Foreskin fibroblast (primary cell): ENCODE measurements at places on chromosomes 11 and 22.

GRCh38 chr11:69662021-69662698, 13.0 kb downstream of the LTO1 start:
- no peak for DNase-seq

- DNase-seq: peak; percentile 39
Observed at GRCh38 chr11:29293825-29294224, 723.0 kb downstream of the KCNA4 start.

GRCh38 chr11:35909511-35910265, 34.2 kb upstream of the LDLRAD3 start:
- DNase-seq: no peak

DNA sequence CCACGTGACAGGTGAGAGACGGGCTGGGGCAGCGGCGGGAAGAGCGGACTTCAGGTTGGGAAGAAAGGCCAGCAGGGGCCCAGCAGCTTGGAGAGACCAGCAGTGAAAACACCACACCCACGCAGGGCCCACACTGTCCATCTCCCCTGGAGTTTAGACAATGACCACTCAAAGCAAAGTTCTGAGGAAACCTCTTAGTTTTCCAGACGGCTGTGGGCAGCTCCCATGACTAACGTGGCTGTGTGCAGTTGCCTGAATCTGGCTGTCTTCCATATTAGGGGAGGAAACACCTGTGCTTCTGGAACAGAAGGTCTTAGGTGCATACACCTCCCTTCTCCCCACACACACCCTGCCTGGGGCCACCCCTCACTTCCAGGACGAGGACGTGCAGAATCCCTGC, 70.6 kb upstream of the TTLL12 start:
- DNase-seq: no peak

DNA sequence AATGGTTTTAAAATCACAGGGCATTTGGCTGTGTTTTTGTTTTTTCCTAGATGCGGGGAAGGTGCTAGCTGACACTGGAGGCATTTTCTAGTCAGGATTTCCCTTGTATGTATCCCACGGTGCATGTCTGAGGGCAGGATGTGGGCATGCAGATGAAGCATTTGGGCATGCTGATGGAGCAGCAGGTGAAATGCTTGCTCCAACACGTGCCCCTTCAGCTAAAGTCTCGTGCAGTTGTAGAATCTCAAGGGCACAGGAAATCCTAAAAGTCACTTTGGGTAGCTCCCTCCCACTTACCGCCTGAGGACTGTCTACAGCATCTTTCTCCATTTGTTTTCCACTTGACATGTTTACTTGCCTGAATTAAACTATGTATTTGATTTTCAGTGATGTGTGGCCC, 429.4 kb upstream of the B3GAT1 start:
- DNase-seq: no peak

- no peak for DNase-seq
Observed at GRCh38 chr11:103805688-103806009, 230.8 kb upstream of the DDI1 start.

DNA sequence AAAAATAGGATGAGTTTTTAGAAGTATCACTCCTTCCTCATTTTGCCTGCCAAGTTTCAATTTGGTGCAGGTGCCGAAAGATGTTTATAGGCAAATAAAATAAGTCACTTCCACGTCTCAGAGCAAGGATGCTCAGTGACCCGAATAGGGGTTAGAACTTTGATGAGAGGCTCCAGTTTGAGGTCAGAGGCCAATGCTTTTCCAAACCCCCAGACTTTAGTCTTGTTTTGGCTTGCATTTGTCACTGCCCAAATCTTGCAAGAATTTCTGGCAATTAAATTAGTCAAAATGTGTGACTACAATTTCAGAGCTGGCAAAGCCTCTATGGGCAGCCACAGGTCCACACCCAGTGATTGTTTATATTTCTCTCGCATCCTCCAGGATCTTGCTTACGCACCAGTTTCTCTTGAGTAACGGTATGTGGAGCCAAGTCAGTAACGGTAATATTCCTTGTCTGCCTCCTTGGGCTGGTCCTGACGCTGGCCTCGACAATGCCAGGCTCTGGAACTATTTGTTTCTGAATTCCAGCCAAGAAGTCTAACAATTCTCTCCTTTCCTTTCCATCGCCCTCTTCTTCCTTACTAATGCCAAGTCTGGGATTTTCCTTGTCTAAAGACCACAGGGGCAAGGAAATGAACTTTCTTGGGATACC, 9.9 kb upstream of the NUP160 start:
- peak; percentile 50 for DNase-seq
